DMS79 (cell line): ENCODE measurements at places on chromosomes 7 and 10.

DNA sequence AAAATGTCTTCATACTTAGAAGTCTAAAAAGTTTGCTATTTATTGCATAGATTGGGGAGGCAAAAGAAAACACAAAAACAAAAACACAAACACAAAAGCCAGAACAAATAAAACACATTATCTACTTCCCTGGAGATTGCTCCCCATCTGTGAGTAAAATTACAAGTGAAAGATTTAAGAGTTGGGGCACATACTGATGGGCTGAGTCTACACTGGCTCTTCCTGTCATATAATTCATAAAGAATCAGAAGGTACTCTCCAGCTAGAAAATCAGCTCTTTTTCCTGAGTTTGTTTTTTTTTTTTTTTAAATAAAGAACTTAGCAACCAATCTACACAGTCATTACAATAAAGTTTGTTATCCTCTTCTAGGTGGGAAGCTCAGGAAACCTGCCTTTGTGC is 192.4 kb upstream of the LRRN3 start:
- DNase-seq: no peak

DNA sequence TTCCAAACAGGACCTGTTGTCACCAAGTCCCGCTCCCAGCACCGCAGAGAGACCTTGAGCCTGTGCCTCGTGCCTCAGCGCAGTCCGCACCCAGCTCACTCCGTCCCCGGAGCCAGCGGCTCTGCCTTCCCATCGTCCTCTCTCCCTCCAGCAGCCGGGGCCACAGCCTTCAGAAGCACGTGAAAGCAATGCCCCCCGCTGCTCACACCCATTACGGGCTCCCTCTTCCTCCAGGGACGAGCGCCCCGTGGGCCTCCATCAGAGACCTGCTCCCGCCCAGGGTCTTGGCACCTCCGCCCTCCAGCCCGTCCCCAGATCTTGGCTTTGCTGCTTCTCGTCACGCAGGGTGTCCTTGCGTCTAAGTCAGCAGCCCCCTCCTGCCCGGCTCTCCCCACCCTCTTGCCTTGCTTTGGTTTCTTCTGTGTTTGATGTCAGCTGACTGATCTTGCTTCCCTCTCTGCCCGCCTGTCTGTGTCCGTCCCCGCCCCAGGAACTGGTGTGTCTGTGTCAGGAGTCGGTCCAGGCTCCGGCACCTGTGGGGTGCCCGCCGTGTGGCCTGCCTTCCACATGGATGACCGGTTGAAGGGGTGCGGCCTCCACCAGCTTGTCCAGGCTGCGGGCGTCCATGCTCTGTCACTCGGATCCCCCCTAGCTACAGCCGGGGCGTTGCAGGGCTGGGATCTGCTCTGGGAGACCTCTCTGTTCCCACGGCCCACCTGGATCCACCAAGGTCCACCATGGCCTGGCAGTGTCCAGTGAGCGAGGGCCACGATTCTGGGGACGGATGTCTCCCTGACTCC is 61.9 kb downstream of the FOXL3 start:
- no peak for DNase-seq

- DNase-seq: no peak
Observed at GRCh38 chr10:59374916-59375315, 12.6 kb upstream of the FAM13C start.

DNA sequence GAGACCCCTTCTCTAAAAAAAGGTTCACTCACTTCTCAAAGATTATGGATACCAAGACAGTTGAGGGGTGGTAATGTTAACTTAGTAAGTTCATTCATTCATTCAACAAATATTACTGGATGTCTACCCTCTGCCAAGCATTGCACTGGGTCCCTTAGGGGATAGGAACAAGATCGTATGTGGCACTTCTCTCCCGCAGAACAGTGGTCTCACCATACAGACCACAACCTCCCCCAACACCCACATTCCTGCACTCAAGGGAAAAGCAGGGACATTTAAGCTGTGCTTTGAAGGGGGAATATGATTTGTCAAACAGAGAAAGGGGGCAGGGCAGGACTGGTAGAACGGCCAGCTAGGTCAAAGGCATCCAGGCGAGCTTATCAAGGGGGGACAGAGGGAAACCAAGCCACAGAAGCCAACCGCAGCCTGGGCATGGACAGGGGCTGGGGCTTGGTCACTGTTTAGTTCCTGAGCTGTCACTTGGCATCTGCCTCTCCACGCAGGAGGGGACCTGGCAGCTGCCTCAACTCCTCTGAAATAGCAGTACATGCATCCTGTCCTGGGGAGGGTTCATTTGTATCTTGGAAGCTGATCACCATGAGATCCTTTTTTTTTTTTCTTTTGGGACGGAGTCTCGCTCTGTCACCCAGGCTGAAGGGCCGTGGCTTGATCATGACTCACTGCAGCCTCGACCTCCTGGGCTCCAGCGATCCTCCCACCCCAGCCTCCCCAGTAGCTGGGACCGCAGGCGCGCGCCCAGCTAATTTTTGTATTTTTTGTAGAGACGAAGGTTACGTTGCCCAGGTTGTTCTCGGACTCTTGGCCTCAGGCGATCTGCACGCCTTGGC is 949 bp upstream of the CLIP2 start:
- DNase-seq: no peak

- DNase-seq: no peak
Observed at GRCh38 chr10:46319389-46319788, 32.6 kb downstream of the ANTXRL start.

DNA sequence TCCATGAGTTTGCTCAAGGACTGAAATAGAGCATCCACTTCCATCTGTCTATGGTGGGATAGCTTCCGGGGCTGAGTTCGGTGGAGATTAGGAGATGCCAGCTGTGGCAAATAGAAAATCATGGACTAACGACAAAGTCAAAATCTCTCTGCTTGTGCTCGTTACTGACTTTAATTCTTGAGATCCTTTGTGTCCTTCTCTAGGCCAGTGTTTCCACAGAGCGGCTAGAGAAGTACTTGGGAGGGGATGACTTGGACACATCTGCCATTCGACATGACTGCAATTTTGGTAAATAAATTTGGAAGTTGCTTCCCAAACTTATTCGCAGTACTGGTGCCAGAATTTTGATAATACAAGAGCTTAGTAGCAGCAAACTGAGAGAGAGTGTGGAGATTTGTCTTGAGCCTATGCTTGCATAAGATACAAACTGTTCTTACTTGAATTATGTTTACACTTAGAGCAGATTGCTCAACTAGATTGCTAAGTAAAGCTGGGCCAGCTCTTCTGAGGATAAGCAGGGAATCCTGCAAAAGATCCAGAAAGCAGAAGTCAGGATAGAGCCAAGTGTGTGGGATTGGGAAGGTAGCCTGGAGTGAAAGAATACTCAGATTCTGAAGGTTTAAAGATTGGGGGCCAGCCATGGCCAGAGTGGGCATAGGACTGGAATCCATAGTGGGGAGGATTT is 27.6 kb downstream of the ABCC2 start:
- no peak for DNase-seq

GRCh38 chr7:14950013-14950412 is 47.5 kb upstream of the DGKB start:
- DNase-seq: no peak

GRCh38 chr10:121721257-121721656 is 123.0 kb upstream of the FGFR2 start:
- DNase-seq: no peak

GRCh38 chr7:116249969-116250553 is 39.7 kb downstream of the TES start:
- DNase-seq: no peak

- DNase-seq: no peak
Observed at GRCh38 chr7:42739638-42740037, 172.2 kb downstream of the C7orf25 start.

- DNase-seq: no peak
Observed at GRCh38 chr10:131556061-131556896, 244.8 kb upstream of the TCERG1L start.
